ENCODE measurements at places on chromosomes 7 and 10. TPM values are rescaled to one million over a fixed set of nuclear protein-coding genes. Genes with fewer than 3 reads are reported as not detected.

TNS3 gene
- 28.3 TPM for total RNA-seq

TYW1B gene
- 0.99 TPM for total RNA-seq

ST7 gene
- 16.4 TPM for total RNA-seq

AOC1 gene
- not detected for total RNA-seq

LIPJ gene
- total RNA-seq, result 0.09 TPM

ANKRD61 gene
- not detected for total RNA-seq

GDF2 gene
- not detected for total RNA-seq

HOXA7 gene
- not detected for total RNA-seq

UCN3 gene
- not detected for total RNA-seq

PWWP2B gene
- 7.2 TPM for total RNA-seq

SUN3 gene
- total RNA-seq, result not detected

DGKI gene
- 4.7 TPM for total RNA-seq

DDX21 gene
- total RNA-seq, result 63.1 TPM

SCIN gene
- total RNA-seq, result 0.25 TPM

CALML3 gene
- total RNA-seq, result not detected

GPR26 gene
- total RNA-seq, result not detected

VAX1 gene
- total RNA-seq, result not detected

TDRD1 gene
- total RNA-seq, result 0.45 TPM

VIPR2 gene
- not detected for total RNA-seq

SLIT1 gene
- 0.09 TPM for total RNA-seq

DNAAF5 gene
- 22.0 TPM for total RNA-seq

MYH16 gene
- total RNA-seq, result not detected

HMX2 gene
- not detected for total RNA-seq

FEZF1 gene
- total RNA-seq, result not detected

NAT16 gene
- total RNA-seq, result not detected

PPP2R2D gene
- 44.4 TPM for total RNA-seq

EMX2 gene
- 1.1 TPM for total RNA-seq

TET1 gene
- total RNA-seq, result 9.3 TPM

MRC1 gene
- total RNA-seq, result 0.08 TPM

LRCH4 gene
- 9.4 TPM for total RNA-seq
